ENCODE measurements at places on chromosomes 3 and 15. TPM values are rescaled to one million over a fixed set of nuclear protein-coding genes. Genes with fewer than 3 reads are reported as not detected.

Gene NTRK3
- total RNA-seq, result 1.1 TPM

DNA sequence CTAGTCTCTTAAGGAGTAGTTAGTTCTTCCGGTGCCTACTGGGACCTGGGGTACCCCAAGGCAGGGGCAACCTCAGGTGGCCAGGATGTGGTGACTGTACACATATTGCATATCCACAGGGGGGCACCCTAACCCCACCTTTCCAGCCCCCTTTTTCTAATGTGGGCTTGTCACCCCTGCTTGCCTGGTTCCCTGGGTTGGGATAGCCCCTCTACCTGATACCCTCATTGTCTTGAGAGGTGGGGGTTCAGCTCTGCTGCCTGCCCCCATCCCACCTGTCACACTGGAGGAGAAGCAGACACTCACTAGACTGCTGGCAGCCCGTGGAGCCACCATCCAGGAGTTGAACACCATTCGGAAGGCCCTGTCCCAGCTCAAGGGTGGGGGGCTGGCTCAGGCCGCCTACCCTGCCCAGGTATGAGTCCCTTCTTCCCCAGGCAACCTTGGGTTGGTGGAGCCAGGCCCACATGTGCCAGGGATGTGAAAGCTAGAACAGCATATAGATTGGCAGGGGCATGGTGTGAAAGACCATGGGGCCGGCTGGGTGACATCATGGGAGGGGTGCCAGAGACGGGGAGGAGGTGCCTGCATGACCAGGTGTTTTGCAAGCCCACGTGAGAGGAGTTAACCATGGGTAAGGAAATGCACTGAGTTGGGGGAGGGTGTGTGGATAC, 4.0 kb downstream of the GLYCTK start:
- DNase-seq, result peak; percentile 58

Gene WNT5A
- total RNA-seq, result 14.4 TPM

Gene SLC9C1
- 0.55 TPM for total RNA-seq

GRCh38 chr3:142647856-142648255, 51.7 kb downstream of the PLS1 start:
- DNase-seq, result no peak

DNA sequence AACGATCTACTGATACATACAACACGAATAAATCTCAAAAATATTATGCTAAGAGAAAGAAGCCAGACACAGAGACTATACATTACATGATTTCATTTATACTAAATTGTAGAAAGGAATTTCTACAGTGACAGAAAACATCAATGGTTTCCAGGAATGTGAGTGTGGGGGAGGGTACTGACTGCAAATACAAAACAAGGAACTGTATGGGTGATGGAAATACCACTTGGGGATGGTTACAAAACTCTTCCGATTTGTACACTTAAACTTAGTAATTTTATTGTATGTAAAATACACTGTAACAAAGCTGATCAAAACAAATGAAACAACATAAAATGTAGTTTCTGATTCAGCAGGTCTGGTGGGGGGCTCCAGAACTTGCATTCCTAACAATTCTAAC, 45.8 kb upstream of the IP6K2 start:
- DNase-seq, result no peak

DNA sequence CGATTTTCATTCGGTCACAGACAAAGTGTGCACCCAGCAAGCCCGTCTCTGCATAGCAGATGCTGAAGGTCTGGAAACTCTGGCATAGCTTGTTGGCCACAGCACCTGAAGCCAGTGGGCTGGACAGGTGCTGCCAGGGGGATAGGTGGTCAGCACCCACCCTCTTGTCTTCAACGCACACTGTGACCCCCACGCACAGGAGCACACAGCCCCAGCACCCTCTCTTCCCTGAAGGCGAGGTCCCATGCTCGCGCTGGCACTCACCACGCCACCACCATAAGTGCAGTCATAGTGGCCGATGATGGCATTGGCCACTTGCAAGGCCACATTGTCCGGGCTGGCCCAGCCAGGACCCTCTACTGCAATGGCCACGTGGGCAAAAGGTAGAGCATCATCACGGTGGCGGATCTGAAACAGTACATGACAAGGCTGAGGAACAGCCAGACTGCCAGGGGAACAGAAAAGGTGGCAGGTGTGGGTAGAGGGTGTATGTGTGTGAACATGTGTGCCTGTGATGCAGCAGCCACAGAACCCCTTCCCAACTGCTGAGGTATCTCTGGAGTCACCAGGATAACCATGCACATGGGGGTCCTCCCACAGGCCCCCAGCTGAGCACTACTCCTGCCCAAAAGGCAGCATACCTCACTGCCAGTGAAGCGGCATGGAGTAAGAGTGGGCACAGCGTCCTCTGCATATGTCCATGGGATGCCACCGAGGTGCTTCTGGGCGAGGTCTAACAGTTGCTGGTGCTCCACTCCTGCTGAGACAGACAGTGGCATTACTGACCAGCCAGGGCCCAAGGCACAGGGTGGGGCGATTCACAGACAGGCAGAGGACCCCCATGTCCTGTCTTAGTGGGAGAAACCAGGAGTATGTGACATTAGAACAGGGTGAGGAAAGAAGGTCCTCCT, 5.8 kb upstream of the COL7A1 start:
- DNase-seq, result no peak

- DNase-seq, result no peak
These were observed 2.4 kb upstream of the MAGI1 start for GRCh38 chr3:66041116-66041515.

DNA sequence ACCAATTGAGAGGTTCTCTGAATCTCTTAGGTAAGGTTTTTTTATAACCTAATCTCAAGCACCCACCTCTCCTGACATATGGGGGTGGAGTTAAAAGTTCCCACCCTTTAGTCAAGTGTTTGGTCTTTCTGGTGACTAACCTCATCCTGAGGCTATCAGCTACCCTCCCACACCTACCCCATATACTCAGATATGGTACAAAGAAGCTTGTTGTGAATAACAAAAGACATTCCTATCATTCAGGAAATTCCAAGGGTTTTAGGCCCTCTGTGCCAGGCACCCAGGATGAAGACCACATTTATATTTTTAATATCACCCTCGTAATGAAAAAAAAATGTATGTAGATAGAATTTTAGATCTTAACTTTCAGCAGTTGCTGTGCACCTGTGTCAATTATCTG, 9.0 kb downstream of the CHMP2B start:
- DNase-seq, result no peak

- peak; percentile 52 for DNase-seq
These were observed 63.7 kb downstream of the DCLK3 start for GRCh38 chr3:36700537-36701248.

DNA sequence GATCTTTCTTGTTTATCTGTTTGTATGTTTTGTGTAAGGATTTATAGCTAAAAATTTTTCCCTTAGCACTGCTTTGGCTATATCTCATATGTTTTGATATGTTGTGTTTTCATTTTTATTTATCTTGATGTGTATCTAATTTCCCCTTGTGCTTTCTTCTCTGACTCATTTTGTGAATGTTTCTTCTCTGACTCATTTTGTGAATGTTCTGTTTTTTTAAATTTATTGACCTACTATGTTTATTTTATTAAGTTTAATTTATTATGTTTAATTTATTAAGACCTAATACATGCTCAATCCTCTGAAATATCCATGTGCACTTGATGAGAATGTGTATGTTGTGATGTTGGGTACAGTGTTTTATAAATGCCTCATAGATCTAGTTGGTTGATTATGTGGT, 793.5 kb upstream of the CADM2 start:
- DNase-seq, result no peak

DNA sequence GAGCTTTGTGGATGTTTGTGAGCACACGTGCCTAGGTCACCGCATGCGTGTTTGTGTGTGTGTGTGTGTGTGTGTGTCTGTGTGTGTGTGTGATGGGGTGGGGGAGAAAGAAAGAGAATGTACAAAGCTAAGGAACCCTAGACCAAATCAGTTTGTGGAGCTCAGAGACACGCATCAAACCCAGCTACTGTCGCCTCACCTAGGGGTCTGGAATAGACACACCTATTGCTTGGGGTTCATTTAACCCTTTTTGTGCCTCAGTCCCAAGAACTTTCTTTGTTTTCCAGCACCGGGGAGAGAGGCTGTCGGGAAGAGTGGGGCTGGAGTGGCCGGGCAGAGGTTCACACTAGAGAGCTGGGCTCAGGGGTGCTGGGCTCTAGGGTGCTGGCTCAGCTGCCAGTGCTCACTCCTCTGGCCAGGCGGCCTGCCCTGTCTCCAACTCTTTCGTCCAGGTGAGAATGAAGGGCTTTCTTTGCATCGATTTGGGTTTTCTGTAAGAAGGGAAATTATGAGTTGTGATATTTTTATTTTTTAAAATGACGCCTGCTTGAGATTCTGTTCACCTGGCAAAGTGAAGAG, 221.6 kb downstream of the MEIS2 start:
- no peak for DNase-seq

Gene NANOGP8
- total RNA-seq, result 0.34 TPM

Gene GOLGA8S
- total RNA-seq, result 0.33 TPM

GRCh38 chr15:42696626-42697025, 40.3 kb downstream of the CDAN1 start:
- no peak for DNase-seq

Gene GPR176
- 3.7 TPM for total RNA-seq

Data from neural crest cell (in vitro differentiated cells).